ENCODE measurements at places on chromosomes 4 and X. TPM values are rescaled to one million over a fixed set of nuclear protein-coding genes. Genes with fewer than 3 reads are reported as not detected.

The P2RY4 gene
- total RNA-seq: not detected

The HTN1 gene
- total RNA-seq: not detected

The ERCC6L gene
- 12.2 TPM for total RNA-seq

The SRPX2 gene
- 2.3 TPM for total RNA-seq

The TMPRSS11B gene
- not detected for total RNA-seq

The TMPRSS11F gene
- not detected for total RNA-seq

The ALAS2 gene
- not detected for total RNA-seq

The NHSL2 gene
- 0.37 TPM for total RNA-seq

The KLF8 gene
- total RNA-seq: not detected

The CLTRN gene
- total RNA-seq: 0.82 TPM
